Stimulated activated CD4-positive, alpha-beta T cell treated with anti-CD3 and anti-CD28 coated beads, Interleukin-1b, Interleukin-23, amount 100 ng/mL, for 4 hours (primary cell): ENCODE measurements at places on chromosomes 13 and 19.

- DNase-seq = no peak
Measured at GRCh38 chr13:23392313-23392712, 41.2 kb downstream of the SACS start.

DNA sequence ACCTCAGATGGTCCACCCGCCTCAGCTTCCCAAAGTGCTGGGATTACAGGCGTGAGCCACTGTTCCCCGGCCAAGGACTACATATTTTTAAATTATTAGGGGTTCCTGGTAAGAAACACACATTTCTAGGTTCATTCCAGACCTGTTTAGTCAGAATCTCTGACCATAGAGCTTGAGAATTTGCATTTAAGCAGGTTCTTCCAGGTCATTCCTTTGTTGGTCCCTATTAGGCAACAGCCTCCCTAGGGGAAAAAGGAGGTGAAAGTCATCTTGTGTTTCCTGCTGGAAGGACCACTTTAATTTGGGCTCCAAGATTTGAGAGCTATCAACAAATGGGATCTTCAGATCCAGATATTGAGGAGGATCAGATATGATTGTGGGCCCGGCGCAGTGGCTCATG is 16.3 kb downstream of the S1PR2 start:
- DNase-seq = no peak

- no peak for DNase-seq
Measured at GRCh38 chr19:9046694-9047093, 36.5 kb upstream of the MUC16 start.

DNA sequence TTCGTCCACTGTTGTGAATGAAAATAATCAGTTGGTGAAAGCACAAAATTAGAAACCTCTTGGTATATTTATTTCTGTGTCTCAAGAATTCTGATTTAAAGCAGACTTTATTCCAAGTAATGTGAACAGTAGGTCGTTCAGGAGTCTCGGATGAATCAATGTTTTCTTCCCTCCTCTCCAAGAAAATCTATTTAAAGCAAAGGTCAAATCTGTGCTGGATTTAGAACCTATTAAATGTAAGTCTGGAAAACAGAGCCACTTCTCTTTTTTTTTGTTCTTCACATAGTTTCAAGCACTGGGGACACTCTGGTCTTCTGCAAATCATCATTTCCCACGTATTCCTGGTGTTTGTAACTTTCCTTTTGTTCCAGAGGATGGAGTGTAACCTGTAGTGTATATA is 312.7 kb downstream of the ATP8A2 start:
- DNase-seq = no peak

DNA sequence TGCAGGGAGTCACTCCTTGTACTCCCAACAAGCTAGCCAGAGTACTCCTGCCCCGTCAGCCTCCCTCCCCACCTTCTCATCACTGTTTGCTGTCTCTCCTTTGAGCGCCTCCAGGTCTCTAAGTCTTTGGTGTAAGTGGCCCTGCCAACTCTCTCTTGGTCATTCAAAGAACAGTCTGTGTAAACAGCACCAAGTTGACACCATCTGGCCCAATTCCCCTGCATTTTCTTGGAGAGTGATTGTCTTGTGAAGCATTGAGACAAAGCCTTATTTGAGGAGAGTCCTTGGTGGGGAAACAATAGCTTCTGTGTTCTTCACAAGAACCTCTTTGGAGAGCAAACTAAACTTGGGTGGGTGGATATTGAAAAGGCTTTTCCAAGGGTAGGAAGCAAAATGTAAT is 114.6 kb upstream of the RNF113B start:
- no peak for DNase-seq

- DNase-seq = no peak
Measured at GRCh38 chr19:29326849-29327840, 114.2 kb upstream of the UQCRFS1 start.

GRCh38 chr13:39935155-39935554 is 279.7 kb downstream of the COG6 start:
- no peak for DNase-seq

- DNase-seq = no peak
Measured at GRCh38 chr19:35851213-35852028, 883 bp downstream of the NPHS1 start.

DNA sequence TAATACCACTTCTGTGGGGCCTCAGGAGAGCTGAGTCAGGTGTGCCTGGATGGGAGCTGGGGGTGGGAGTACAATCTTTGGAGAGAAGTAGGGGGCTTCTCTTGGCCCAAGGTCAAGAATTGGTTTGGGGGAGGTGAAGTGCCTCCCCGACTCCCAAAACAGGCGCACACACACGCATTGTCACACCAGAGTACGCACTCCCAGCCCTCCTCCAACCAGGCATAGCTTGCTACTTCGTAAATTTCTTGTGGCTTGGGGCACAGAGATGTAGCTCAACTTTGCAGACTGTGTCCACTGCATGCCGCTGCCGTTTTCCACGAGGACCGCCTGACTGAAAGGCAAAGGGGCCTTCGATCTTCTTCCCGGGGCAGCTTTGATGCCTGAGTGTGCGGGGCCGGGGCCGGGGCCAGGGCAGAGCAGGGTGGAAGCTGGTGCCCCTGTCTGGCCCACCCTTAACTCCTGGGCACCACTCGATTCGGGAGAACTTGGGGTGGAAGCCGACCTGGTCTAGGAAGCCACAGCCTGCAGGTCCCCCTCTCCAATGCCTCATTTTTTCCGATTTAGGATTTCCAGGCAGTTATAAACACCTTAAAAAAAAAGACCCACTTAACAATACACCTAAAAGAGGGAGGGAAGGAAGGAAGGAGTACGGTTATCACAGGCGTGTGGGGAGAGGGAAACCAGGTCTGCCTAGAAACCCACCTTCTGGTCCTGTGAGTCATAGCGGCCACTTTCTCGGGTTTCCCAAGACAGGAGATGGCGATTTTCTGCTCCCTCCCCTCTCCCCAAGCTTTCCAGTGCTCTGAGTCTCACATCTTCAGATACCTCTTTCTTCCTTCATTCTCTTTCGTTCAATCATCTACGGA is 5.8 kb upstream of the TSHZ3 start:
- DNase-seq = no peak

DNA sequence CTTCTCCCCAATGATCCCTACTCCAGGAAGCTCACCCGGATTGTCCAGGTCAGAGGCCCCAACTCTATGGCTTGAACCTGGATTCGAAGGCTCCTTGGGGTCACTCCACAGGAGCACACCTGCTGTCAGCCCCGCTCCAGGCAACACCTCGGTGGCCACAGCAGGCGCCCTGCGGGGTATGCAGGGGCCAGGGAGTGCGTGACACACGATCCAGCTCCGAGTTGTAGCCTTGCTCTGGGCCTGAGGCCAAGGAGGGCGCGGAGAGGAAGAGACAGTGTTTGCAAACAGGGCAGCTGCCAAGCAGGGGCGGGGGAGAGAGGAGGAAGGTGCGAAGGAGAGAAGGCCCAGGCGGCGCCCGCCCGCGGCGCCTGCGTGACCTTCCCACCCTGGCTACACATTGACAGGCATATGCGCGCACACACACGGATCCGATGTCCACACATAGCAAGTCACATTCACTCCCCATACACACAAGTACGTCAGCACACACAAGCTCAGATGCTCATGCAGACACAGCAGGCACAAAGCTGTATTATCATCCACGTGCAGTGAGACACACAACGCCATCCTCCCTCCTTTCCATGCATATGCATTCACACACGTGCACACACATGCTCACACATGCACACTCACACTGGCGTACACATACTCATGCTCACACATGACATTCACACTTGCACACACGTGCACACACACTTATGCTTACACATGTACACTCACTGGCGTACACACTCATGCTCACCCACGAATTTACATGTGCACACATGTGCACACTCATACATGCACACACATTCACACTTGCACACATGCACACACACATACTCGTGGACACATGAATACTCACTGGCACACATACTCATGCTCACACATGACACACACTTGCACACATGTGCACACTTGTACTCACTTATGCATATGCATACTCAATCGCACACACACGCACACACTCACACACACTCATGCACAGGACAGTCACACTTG is 10.4 kb downstream of the SBK2 start:
- no peak for DNase-seq

- no peak for DNase-seq
Measured at GRCh38 chr13:102972191-102972590, 94.0 kb downstream of the SLC10A2 start.
